ENCODE measurements at places on chromosomes 4 and X.

DNA sequence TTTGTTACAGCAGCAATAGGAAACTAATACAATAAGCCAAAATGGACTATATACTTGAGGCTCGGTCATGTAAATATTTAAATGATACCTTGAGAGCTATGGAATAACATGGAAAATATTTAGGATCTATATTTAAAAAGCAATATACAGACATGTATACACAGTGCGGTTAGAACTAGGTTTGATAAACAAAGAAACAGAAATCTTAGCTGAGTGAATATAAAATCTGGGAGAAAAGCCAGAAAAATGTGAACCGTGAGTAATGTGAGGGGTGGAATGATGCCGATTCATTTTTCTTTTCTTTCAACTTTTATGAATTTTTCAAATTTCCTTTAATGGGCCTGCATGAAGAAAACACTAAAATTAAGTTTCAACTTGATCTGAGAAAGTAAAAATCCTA lies 104.1 kb downstream of the ATXN3L start:
- no peak for DNase-seq

GRCh38 chr4:122798101-122798500 lies 28.5 kb upstream of the FGF2 start:
- DNase-seq = no peak

GRCh38 chrX:79138658-79139241 lies 5.7 kb upstream of the GPR174 start:
- peak; percentile 85 for DNase-seq

- DNase-seq = no peak
Measured at GRCh38 chr4:16775411-16776154, 122.9 kb downstream of the LDB2 start.

DNA sequence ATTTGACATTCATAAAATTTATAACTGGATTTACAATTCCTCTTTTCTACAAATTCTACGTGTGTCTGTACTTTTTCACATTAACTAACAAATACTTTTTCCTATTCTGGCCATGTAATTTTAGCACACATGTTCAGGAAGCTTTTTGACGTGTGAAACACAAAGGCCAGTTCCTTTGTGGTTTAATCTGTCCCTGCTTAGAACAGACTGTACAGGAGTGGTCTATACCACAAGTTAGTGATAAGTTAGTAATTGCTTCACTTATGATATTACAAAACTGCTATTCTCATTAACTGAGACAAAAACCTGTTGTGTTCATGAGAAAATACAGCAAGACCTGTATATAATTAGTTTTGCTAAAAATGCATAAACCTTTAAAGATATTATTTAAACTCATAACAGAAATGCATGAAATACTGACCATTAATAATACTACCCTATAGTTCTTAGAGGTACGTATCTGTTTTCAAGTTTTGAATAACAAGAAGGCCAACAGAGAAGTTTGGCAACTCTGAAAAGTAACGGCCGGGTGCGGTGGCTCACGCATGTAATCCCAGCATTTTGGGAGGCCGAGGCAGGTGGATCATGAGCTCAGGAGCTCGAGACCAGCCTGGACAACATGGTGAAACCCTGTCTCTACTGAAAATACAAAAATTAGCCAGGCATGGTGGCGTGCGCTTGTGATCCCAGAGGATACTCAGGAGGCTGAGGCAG lies 13.7 kb upstream of the AREG start:
- peak; percentile 72 for DNase-seq

DNA sequence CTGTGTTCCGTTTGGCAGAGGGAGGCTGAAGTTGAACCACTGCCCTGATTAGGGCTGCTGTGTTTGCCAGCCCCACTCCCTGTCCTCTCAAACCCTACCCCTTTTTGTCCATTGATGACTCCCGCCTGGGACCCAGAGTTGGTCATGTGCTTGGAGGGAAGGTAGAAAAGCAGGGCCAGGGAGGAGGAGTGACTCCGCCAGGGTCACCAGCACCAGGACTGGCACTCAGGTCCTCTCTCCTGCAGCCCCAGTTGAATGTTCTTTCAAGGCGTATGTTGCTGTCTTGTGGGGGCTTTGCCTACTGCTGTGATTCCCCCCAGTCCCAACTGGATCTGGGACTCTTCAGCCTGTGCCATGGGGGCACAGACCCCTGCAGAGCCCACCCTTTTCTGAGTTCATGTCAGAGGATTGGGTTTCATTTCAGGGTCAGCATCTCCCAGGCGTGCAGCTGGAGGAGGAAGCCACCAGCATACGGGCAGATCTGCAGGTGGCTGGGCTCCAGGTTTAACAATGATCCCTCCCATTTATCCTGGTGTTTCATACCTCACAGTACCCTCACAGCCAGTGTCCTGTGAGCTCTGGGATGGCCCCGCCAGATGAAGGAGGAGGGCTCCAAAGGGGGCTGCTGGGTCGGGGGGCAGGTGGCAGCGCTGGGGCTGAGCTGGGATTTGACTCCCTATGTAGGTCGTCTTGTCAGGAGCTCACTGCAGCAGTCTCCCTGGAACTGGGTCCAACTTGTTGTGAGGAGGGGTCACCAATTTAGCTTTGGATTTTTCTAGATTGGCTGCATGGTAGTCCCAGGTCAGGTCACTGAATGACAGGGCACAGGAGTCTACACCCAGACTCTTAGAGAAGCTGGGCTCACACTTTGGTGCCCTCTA lies 55.7 kb downstream of the MSX1 start:
- DNase-seq = no peak

GRCh38 chr4:57403591-57403990 lies 293.4 kb upstream of the IGFBP7 start:
- DNase-seq = no peak

GRCh38 chr4:171759274-171759673 lies 53.9 kb upstream of the GALNTL6 start:
- DNase-seq = no peak

DNA sequence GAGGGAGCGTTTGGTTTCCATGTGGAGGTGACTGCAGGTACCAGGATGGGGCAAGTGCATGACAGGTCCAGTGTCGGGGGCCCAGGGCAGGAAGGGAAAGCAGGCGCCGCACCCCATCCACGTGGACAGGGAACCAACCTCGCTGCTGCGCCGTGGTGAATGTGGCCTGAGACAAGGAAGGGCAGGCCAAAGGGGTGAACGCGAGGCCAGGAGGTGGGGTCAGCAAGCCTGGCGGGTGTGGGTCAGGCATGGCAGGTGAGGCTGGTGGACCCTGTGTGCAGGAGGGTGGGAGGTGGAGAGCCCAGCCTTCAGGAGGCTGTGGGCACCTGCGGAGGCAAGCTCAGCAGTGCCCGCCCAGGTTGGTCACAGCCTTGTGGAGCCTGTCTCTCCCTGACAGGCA lies 14.7 kb downstream of the SH3BP2 start:
- no peak for DNase-seq

GRCh38 chrX:40164751-40165150 lies 67.0 kb upstream of the BCOR start:
- DNase-seq = no peak

DNA sequence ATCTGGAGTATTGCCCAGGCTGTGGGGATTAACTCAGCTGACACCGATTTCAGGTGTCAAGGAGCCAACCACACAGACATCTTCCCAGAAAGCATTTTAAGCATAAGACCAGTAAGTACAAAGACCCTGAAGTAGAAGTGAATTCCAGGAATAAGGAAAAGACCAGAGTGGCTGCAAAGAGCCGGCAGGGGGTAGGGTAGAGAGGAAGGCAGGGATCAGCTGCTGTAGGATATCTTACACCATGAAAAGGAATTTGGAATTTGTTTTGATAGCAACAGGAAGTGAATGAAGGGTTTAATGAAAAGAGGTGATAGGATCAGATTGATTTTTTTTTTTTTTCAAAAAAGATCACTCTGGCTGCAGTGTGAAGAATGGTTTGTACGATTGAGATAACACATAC lies 113.6 kb upstream of the PPARGC1A start:
- DNase-seq = no peak

- no peak for DNase-seq
Measured at GRCh38 chr4:17809667-17810066, 890 bp downstream of the DCAF16 start.

DNA sequence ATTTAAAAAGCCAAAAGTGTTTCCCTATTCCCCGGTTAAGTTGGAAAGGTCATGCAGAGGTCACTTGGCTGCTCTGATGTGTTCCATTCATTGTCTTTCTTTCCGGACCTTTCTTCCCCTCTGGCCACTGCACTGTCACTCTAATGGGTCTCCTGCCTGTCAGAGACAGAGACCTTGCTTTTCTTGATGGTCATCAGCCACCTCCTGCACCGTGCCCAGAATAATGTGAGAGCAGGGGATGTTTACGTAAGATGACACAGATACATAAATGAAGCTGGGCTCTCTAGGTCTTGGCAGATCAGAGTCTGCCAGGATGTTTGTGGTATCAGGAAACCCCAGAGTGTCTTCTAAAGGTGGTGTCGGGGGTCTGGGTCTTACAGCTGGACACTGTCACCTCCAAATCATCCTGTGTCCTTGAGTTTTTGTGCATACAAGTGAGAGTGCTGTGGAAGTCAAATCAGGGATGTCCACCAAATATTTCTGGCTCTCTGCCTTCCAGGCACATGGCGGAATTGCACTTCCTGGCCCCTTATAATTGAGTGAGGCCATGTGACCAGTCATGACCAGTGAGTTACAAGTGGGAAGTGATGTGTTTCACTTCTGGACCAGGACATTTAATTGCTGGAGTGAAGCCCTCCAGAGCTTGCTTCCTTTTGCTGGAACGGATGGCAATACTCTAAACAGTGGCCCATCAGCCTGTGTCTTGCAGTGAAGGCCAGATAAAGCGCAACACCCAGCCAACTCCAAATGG lies 130.6 kb upstream of the ATP6AP2 start:
- no peak for DNase-seq

GRCh38 chrX:13033193-13033592 lies 11.2 kb downstream of the FAM9C start:
- DNase-seq = no peak

- DNase-seq = no peak
Measured at GRCh38 chr4:8727131-8727530, 134.6 kb downstream of the CPZ start.

DNA sequence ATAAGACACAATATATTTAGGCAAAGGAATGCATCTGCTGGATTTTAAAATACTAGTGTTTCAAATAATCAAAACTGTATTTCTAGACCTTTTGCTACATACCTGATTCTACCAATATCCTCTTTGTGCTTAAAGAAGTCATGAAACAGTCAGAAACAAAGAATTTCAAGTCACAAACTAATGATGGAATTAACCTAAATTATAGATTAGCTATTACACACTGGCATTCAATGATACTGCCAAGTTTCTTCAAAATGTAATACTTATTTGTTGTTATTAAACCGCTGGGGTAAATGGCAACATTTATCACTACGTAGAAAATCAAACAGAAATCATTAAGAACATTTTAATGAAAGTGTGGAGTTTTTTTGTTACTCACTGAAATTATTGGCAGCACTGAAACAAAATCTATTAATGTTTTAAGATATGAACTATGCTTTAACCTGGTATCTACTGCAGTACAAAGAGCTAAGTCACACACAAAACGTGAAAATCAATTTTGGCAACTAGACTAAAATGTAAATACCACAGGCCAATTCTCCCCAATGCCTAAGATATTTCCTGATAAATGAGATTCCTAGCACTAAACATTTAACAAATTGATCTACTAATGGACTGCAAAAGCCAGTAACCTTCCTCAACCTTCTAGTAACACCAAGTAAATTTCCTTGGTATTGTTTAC lies 19.4 kb downstream of the PDGFC start:
- no peak for DNase-seq

- DNase-seq = no peak
Measured at GRCh38 chr4:170697845-170698244, 608.1 kb upstream of the AADAT start.

DNA sequence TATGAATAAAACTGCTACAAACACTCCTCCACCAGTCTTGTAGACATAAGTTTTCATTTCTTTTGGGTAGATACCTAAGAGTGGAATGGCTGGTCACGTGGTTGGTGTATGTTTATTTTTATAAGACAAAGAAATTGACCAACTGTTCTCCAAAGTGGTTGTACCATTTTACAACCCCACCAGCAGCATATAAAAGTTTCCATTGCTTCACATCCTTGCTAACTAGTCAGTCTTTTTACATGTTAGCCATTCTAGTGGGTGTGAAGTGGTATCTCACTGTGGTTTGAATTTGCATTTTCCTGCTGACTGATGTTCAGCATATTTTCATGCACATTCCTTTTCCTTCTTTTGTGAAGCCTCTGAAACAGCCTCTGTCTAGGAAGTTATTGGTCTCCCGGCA lies 76.2 kb upstream of the ADGRG2 start:
- DNase-seq = no peak

DNA sequence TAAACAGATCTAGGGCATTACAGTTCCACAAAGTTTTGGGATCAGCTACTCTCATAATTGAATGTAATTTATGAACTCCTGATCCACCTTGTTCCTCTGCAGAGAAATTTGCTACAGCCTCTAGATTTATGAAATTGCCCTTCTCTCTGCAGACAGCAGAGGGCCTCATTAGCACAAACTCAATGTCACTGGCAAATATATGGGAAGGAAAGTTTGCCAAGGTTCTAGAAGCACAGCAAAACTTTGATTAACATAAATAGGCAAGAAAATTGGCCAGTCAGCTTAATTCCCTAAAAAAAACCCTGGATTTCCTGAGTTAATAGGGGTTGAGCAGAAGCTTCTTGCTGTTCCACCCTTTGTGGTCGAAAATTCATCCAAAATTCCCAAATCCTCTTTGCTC lies 31.5 kb downstream of the PRPS1 start:
- DNase-seq = no peak

DNA sequence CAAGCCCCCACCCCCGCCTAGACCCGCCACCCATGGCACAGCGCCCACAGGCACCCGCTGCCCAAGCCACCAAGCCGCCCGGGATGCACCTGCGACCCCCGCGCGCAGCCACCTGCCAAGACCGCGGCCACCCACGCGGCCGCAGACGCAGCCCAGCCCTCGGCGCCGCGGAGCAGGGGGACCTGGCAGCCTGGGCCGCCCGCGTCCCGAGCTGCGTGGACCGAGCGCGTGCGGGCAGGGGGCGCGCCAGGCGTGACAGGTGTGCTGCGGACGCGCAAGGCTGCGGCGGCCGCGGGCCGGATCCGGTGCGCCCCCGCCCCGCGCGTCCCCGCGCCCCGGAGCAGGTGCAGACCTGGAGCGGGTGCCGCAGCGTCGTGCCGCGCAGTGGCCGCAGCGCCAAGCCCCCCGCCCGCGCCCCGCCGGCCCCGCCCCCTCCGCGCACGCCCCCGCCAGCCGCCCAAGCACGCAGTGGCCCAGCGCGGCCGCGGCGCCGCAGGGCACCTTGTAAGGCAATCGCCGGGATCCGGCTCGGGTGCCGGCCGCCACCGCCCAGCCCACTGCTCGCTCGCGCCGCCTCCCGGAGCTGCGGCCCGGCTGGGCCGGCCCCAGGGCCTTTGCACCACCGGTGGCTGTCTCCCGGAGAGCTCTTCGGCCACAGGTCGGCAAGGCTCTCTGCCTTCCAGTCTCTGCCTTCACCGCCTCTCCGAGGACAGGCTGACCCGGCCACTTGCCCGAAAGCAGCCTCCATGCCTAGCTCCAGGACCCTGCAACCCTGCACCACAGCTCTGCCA lies at the start of gene PNCK:
TSS of gene PNCK (minus strand) at position 386 of the 791 bp plus-strand sequence. CDS start 737 bp downstream, outside the sequence.
- DNase-seq = no peak

- DNase-seq = no peak
Measured at GRCh38 chrX:153411988-153412574, 809 bp downstream of the ZFP92 start.
